Stimulated activated CD4-positive, alpha-beta T cell treated with anti-CD3 and anti-CD28 coated beads, Interleukin-4, amount 100 ng/mL, for 48 hours (primary cell): ENCODE measurements at places on chromosomes 2 and 18.

DNA sequence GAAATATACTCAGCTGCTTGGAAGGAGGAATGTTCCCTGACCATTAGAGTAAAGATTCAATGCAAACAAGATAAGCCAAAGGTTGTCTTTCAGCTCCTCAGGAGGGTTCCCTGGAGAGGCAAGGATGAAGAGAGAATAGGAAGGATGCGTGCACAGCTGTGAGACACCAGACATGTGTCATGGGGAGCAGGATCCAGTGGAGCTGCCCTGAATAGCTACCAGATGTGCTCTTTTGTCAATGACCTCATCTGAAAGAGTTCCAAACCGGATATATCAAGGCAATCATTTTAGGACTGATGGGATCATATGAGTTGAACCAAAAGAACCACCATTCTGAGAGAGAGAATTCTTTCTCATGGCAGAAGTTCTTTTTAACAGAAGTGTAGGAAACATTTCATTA lies 490.6 kb downstream of the IRS1 start:
- DNase-seq = no peak

GRCh38 chr2:20242727-20243377 lies 17.9 kb upstream of the SDC1 start:
- DNase-seq = no peak

GRCh38 chr2:101704816-101705578 lies 7.5 kb downstream of the MAP4K4 start:
- DNase-seq = no peak

- DNase-seq = no peak
Observed at GRCh38 chr2:197293252-197294007, 17.1 kb downstream of the ANKRD44 start.

- no peak for DNase-seq
Observed at GRCh38 chr18:70197026-70197425, 8.5 kb downstream of the RTTN start.

DNA sequence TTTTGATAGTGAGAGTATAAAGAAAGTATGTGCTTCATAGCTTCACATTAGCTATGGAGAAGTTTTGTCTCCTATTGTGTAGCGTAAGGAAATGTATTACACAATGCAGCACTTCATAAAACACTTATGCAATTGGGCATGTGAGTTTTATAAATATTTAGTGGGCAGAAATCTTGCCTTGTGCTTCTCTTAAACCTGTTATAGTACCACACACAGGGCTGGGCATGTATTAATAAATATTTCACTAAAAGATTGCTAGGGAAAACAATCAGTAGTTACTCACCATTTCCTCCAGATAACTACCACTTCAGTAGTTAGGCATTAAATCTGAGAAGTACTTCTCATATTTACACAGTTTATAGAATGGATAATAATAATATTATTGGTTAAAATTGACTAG lies 1080.8 kb upstream of the PIK3C3 start:
- DNase-seq = no peak

- no peak for DNase-seq
Observed at GRCh38 chr2:237627441-237628246, at the start of gene LRRFIP1. LRRFIP1 (plus strand) TSS chr2:237627587; CDS start chr2:237627645, 58 bp downstream.
